ENCODE measurements at places on chromosomes 3 and 15.
A peak's percentile ranks its signal among the peaks of the same experiment; 100 is the strongest.

DNA sequence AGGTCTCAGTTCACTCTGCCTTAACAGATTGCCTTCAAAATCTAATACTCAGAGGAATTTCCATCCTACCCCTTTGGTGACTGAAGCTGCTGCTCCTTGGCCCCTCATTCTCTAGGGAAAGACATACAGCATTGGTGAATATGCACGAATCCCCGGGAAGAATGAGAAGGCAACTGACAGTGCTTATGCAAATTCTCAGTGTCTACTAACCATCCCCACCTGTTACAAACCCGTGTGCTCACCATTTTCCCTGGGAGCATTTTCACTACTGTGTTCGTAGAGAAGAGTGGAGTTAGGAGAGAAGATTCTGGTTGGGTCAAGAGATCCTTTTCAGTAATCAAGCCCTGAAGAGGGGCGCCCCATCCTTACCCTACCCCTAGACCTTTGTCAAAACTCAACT is 37.7 kb downstream of the SYNM start:
- no peak for DNase-seq

DNA sequence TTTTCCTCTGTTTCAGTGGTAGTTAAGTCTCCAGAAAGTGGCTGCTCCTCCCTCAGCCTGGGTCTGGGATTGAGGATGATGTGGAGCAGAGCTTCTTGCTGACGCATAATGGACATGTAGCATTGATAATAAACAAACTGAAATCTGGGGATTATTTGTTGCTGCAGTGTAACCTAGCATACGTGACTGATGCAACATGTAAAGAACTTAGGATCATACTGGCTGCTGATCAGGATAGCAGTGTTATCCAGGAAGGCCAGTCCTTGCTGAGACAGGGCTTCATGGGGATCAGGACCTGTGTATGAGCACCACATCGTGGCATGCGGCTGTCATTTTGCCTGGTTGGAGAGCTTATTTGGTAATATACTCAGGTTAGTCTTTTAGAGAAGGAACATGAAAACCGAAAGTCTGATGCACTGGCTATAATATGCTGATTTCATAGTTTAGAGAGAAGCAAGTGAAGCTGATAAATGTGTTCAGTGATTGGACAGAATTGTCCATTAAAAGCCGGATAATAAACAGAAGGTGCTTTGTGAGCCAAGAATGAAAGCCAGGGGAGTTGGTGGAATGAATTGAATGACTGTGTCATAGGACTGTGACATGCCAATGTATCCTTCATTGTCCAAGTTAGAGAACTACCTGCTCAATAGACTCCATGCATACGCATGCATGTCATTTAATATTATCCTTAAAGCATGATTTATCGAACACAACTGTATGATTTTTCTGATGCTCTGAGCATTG is 4.1 kb downstream of the MINAR1 start:
- no peak for DNase-seq

- DNase-seq, result no peak
These were observed 223.6 kb upstream of the SETMAR start for GRCh38 chr3:4079339-4080195.

DNA sequence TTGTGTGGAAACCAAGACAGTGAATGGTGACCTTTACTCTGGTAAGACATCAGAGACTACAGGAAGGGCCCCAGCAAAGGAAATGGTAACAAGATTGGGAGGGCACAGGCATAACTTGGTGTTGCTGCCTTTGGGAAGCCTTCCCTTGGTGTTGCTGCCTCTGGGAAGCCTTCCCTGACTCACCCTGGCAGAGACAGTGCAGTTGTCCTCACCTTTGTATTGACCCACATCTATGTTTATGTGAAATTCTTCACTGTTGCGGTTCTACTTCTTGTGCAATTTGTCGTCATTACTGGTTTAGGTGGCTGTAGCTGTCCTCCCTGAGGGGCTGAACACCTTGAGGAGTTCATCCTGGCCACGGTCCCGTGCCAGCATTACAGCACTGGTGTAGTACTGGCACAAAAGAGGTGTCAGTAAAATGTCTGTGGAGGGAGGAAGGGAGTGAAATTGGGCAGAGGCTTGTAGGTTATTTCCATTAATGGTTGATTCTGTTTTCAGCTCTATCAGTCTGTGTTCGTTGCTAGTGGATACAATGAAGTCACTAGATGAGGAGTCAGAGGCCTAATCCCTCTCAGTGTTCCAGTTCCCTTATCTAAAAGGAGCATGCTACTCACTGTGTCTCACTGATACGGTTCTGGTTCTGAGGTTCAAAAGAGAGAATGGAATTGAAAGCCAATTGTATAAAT is 21.6 kb downstream of the IFT122 start:
- DNase-seq, result no peak

- peak; percentile 76 for DNase-seq
These were observed at the start of gene MKRN2 for GRCh38 chr3:12556690-12557472. Gene MKRN2 (plus strand): TSS chr3:12557087. CDS start chr3:12557151, 64 bp downstream.

DNA sequence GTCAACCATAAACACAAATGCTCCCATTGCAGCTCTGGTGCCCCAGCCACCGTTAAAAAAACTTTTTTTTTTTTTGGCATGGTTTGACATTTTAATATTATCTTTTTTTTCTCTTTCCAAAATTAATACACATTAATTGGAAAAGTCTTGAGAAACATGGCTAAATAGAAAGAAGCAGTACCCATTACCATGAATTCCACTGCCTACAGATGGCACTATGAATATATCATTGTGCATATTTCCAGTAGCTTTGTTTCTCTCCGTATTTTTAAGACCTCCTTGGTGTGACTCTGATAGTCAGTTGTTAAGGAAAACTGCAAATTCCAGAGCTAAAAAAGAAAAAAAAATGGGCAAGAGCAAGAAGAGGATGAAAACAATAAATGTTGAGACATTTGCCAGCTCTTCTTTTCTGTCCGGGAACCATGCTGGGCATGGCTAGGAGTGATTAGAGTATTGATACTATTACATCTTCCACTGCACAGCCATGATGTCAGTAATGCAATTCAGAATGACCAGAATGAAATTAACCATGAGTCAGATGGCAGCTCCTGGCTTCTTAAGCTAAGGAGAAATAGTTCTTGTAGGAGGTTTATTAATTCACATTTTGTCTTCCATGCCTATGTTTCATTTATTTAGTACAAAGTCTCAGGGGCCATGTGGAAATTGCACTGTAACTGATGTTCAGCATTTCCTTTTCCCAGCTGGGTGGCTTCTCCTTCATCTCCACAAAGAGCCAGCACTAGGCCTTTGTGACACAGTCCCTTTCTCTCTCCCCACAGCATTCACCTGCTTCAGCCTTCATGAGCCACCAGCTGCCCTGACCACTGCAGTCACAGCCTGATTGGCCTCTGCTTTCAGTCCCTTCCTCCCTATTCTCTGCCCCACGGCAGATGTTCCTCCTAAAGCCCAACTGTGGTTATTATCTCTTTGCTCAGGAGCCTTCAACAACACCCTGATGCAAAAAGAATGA is 31.8 kb downstream of the SLC7A14 start:
- DNase-seq, result no peak

DNA sequence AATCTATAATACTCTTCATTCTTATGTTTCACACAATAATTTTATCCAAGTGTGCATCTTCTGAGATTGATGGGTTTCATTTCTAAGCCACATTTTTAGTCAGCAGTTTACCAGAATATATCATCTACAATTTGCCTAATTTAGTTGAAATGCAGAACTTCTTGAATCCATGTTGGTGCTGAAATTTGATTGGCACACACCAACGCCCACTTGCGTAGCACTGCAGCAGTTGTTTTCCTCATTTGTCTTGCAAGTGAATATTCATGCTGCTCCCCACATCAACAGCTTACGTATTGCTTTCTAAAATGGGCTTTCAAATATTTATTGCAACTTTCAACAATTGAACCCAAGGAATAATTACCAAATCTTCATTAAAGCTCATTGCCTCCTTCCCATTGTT is 87.8 kb upstream of the CTDSPL start:
- DNase-seq, result no peak

DNA sequence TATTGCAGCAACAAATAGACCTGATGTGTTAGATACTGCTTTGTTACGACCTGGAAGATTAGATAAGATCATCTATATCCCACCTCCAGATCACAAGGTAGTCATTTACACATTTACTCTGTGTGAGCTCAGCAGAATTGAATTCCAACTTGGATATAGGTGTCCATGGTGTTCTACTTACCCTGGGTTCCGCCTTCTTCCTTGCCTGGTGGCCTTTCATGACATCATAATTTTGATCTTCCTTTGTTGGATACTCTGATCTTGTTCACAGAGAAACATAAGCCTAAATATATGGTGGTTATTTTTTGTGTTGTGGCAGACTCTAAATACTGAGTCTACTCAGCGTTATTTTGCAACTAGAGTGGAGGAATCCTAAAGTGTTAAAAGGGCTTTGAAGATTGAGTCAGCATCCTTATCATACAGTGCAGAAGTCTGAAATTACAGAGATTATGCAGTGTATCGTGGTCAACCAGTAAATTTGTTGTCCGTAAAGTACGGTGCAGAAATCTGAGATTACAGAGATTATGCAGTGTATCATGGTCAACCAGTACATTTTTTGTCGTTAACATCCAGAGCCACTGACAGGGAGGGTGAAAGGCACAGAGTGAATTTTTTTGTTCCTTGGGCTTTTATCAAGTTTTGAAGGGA is 39.1 kb upstream of the GATM start:
- DNase-seq, result no peak

DNA sequence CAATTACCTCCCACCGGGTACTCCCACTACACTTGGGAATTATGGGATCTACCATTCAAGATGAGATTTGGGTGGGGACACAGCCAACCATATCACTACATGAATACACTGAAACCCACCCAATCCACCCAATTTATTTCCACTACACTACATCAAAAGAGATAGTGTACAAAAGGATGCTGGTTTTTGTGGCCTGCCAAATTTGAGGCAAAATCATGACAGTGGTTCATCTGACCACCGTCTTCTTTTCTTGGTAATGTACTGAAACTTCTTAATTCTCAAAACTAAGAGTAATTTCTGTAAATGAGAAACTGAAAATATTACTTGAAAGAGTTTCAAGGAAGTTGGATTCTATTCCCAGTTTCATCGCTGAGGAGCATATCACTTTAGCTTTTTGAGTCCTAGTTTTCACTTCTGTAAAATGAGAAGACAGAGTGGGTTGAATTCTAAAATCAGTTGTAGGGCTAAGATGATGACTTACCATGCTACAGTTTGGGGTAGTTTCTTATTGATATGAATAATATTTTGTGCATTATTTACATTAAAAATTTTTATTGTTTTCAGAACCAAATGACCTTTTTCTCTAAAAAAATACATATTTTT is 360.4 kb upstream of the CNTN6 start:
- DNase-seq, result no peak

GRCh38 chr3:17076940-17077605 is 192.3 kb downstream of the PLCL2 start:
- no peak for DNase-seq

DNA sequence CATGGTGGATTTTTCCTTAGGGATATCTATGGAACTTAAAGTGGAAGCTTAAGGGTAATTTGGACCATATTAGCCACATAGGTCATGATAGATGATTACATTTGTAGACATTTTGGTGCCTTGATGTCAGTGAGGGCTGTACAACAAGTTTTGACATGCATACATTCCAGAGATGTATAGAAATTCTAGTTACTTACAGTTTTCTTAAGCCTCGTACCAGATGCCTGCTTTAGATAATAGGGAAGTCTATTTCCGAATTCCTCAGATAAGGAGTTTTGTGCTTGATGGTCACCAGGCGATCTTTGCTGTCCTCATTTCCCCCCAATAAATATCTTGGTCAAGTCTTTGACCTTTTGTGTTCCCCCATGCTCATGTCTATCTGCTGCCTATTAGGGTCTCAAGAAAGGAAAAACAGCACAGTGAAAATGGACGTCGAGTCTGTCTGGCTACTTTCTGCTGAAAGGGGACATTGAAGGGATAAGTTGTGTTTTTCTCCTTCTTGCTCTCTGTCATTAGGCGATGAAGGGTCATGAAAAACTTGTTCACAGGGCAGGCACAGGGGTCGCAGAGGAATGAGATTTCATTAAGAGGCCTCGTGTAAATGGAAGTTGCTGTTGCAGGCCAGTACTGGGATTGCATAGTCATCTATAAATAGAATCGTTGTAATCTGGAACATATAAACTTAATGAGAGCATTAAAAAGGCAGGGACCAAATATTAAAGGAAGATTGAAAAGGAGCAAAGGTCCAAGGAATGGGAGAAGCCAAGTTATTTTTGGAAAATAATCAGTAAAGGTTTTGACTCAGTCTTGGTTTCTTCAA is 20.0 kb upstream of the SENP7 start:
- DNase-seq, result no peak

DNA sequence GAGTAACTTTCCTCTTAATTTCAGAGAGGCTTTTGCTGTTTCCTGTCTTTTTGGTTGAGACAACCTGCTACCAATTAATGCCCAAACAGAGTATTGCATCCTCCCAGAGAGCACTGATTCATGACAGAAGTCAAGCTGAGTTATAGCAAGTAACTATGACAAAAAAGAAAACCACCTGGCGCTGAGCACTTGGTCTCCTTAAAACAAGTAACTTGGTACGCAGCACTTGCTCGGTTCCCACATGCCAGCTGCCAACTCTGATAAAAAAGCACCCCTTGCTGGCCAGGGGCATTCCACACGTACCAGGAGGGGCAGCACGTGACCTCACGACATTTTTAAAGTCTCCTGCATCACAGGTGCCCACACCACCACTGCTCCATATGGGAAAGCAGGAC is 13.5 kb upstream of the MYO5C start:
- DNase-seq, result no peak

GRCh38 chr3:74529145-74529544 is 85.3 kb downstream of the CNTN3 start:
- no peak for DNase-seq

GRCh38 chr3:127427156-127427555 is 139.3 kb upstream of the PRR20G start:
- DNase-seq, result no peak

- no peak for DNase-seq
These were observed 11.2 kb downstream of the RTP3 start for GRCh38 chr3:46508850-46509591.

- no peak for DNase-seq
These were observed 6.3 kb downstream of the NSMCE3 start for GRCh38 chr15:29263289-29263688.

GRCh38 chr3:132916096-132916495 is 122.1 kb upstream of the TMEM108 start:
- no peak for DNase-seq

DNA sequence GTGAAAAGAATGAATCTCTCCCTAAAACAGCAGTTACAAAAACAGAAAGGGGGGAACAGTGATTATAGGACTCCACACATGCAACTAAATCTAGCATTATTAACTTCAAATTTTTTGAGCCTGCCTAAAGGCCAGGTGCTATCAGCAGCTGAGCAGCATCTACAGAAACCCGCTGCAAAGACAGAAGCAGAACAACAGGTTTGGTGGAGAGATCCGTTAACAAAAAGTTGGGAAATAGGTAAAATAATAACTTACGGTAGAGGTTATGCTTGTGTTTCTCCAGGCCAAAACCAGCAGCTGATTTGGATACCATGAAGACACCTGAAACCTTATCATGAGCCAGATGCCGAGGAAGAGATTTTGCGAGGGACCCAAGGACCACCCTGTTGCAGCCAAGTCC is 201.6 kb upstream of the UBE3A start:
- DNase-seq, result no peak

GRCh38 chr3:111506435-111506834 is 35.6 kb upstream of the CD96 start:
- no peak for DNase-seq

Data from prostate gland (tissue), 2 donors.